Cardiac septum (tissue), 1 donor: ENCODE measurements at places on chromosomes 13 and 19. TPM values are rescaled to one million over a fixed set of nuclear protein-coding genes. Genes with fewer than 3 reads are reported as not detected.

FAAP24 gene
- 0.32 TPM for total RNA-seq

SLC25A41 gene
- total RNA-seq, result 0.83 TPM

FAM83E gene
- total RNA-seq, result not detected

DNA sequence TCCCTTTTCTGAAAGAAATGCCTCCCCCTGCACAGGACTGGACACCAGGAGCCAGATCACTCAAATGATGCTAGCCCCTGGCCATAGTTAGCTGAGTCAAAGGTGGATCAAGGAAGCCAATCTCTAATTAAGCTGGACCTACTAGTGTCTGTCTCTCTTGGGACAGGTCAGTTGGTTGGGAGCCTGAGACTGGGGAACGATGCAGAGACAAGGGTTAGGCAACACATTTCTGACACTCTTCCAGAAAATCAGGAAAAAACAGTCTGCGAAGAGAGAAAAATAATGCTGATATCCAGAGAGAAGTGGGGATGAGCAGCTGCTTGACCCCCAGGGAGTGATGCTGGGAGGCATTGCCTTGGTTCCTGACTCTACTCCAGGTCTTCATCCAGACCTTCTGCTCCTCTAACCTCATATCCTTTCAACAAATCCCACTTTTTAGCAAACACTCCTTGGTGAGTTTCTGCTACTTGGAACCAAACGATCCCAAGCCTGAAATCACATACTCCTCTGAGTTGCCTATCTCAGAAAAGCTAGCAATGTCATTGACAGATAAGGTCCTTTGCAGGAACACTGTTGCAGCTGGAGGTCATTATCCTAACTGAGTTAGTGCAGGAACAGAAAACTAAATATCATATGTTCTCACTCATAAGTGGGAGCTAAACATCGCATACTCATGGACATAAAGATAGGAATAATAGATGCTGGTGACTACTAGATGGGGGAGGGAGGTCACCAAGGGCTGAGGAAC lies 369.7 kb downstream of the COG6 start:
- no peak for DNase-seq

DNA sequence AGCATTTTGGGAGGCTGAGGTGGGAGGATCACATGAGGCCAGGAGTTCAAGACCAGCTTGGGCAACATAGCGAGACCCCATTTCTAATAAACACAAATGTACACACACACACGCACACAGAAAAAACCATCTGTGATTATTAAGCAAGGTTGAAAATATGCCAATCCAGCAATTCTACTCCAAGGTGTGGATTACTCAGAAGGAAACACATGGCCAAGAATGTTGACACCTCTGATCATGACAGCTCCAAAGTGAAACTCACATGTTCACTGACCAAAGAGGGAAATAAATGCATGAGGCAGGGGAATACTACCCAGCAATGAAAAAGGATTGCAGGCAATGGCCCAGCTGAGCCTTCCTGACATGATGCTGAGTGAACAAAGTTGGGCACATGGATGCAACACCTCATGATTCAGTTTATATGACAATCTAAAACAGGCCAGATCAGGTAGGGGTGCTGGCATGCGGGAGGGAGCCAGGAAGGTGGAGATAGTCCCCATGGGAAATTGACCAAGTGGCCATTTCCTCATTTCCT lies 4.4 kb downstream of the DOCK6 start:
- DNase-seq, result no peak

- no peak for DNase-seq
These were observed 186.2 kb downstream of the EFNB2 start for GRCh38 chr13:106349080-106349931.

- DNase-seq, result no peak
These were observed 69.7 kb downstream of the PIBF1 start for GRCh38 chr13:72851678-72852014.

DNA sequence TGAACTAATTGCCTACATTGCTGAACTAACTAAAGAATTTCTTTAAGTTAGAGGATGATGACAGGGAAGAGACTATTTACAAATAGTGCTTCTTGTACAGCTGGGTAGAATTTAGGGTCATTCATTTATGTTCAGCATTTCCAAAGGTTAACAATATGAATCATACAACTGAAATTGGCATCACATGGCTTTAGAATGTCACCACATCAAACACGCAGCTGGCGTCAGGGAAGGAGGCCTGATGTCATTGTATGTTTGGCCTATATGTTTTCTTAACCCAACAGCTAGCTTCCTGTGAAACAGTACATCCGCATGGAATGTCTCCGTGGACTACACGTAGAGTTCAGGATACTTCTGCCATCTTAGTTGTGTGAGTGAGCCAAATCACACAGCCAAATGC lies 99.0 kb upstream of the TNFSF11 start:
- no peak for DNase-seq

DNA sequence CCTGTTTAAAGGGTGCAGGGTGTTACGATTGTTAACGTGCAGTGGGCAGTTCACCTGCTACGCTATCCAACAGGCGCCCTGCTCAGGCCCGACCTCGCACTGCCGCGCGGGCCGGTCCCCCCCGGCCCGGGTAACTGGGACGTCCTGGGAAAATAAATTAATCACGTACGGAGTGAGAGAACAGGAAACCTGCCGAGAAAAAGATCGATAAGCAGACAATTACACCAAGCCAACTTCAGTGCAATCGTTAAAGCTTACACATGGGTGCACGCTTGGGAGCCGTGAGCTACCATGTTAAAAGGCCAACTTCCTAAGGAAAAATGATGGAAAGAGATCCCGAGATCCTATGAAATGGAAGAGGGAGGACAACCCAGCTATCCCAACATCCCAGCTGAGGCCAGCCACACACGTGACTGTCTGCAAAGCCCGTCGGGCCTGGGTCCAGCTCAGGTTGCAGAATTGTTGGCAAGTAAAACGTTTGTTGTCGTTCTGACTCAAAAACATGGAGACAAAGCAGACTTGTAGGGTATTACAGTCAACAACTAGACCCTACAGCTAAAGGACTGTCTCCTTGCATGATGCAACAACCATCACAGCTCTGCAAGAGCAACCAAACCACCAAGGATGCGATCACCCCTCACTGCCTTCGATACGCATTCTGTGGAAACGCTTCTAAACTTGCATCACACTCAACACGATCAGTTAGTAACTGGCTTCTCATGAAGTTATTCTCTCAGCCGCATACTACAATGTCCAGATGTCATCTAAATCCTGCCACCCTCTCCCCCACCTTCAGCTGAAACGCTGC lies 741 bp upstream of the TUBGCP3 start:
- no peak for DNase-seq

GRCh38 chr13:33723365-33723764 lies 94.6 kb upstream of the RFC3 start:
- no peak for DNase-seq

DNA sequence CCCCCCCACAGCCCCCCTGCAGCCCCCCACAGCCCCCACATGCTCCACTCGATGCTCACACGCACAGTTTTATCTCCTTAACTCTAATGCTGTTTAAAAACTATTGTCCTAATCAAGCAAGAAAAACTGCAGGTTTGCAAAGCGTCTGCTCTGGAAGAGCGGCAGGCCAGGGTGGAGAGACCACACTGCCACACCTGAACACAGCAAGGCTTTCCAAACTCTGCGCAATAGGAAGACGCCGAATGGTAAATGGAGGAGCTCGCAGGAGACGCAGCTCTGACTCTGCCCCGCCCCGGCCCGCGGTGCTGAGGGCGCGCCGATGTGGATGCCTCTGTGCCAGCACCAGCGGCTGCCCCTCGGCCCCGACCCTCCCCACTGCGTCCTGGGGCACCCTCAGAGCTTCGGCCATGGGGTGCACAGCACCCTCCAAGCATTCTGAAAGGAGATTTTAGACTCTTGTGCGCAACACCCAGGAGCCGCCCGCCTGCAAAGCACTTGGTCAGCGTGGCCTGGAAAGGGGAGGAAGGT lies 32.4 kb downstream of the RASA3 start:
- DNase-seq, result peak; percentile 74

GRCh38 chr13:32535115-32535514 lies 3.5 kb downstream of the N4BP2L2 start:
- no peak for DNase-seq

GRCh38 chr19:10214784-10215183 lies 16.3 kb downstream of the S1PR2 start:
- DNase-seq, result no peak

DNA sequence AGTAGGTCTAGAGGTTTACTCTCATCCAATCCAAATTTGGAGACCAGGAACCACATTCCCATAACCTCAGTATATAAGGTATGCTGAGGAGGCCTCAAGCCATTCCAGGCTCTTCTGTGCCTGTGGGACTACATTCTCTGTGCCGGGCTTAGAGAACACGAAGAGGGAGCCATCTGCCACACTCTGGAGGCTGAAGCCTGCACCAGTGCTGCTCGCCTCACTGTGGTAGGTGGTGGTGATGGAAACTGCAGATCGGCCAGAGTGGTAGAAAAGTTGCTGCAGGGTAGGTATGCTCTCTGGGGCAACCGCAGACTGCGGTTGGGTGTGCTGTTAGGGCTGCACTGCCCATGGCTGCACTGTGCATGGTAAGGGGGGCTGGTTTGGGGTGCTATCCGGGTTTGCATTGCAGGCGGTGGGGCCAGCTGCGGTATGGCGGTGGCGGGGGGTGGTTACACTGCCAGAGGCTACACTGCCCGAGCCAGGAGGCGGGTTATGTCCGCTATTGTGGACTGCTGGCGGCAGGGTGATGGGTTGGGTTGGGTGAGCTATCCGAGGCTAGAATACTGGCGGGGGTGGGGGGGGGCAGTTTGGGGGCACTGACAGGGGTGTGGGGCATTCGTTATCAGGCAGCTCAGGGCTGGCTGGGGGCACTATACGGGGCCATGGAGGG lies 145.0 kb downstream of the TNFRSF19 start:
- DNase-seq, result no peak

DNA sequence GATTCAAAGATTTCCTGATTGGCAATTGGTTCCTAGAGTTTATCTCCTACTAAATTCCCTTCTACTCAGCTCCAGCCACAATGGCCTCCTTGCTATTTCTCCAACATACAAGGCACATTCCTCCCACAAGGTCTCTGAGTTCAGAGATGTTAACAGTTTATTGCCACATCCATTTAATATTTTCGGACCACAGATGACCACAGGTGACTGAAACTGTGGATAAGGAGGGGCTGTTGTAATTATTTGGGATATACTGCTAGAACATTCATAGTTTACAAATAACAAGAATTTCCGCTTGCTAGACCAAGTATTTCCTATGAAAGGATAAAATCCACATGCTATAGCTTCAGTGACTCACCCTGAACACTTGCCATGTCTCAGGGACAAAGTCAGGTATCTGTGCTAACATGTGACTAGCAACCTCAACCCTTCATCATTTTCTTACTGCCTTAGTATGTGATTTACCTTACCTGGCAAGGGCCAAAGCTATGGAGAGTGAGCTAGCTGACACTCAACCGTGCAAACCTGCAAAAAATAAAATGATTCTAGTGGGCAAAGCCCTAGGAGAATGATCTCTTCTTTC lies 117.7 kb downstream of the TBC1D4 start:
- DNase-seq, result no peak
